ENCODE measurements at places on chromosomes 5 and 9. TPM values are rescaled to one million over a fixed set of nuclear protein-coding genes. Genes with fewer than 3 reads are reported as not detected.

Gene NSMF
- 21.0 TPM for total RNA-seq

Gene SLC6A19
- not detected for total RNA-seq

Gene PCDHA9
- not detected for total RNA-seq

Gene TRPM6
- total RNA-seq, result 0.34 TPM

Gene ZNF354B
- total RNA-seq, result 5.6 TPM

Gene NDUFS6
- total RNA-seq, result 79.7 TPM

Gene INSYN2B
- not detected for total RNA-seq

Gene SLC6A3
- not detected for total RNA-seq

Gene SREK1
- 34.2 TPM for total RNA-seq

Gene ALDOB
- total RNA-seq, result 0.41 TPM

Gene ATP10B
- 0.09 TPM for total RNA-seq

Gene SLC26A2
- 8.1 TPM for total RNA-seq

Gene SPINK4
- total RNA-seq, result not detected

Gene MTX3
- 14.3 TPM for total RNA-seq

Gene PCDHGB7
- 12.1 TPM for total RNA-seq

Gene C7
- 80.3 TPM for total RNA-seq

Gene GDA
- 0.15 TPM for total RNA-seq

Gene TAF11L4
- total RNA-seq, result not detected
